ENCODE measurements at places on chromosomes 11 and 22. TPM values are rescaled to one million over a fixed set of nuclear protein-coding genes. Genes with fewer than 3 reads are reported as not detected.

DNA sequence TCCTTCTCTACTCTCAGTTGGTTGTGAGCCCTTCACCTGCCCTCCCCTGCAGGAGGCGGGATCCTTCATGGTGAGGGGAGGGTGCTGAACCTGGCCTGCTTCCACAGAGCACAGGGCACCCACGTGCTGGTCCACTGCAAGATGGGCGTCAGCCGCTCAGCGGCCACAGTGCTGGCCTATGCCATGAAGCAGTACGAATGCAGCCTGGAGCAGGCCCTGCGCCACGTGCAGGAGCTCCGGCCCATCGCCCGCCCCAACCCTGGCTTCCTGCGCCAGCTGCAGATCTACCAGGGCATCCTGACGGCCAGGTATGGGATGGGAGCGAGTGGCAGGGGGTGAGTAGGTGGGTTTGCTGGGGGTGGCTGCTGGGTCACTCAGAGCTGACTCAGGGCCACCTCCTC lies 6.3 kb downstream of the SSH3 start:
- DNase-seq, result no peak

DNA sequence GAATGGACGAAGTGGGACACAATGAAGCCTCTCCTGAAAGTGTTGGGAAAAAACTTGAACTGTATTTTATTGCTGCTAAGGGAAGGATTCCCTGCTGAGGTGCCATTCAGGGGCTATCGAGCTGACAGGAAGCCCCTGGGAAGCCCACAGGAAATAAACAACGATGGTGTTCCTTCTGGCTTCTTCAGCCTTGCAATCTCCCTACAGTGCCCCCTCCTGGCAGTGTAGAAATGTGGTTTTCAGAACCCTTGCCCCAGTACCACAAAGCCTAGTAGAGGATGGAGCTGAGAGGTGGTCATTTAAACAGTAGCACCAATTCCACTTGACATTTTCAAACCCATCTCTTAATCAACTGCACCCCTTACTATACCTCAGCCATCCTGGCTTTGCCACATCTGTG lies 676.7 kb upstream of the ARHGAP42 start:
- DNase-seq, result no peak

- DNase-seq, result peak; percentile 59
Observed at GRCh38 chr11:838441-839279, 3.7 kb downstream of the POLR2L start.

The IGLL5 gene
- total RNA-seq, result not detected

The KLHDC7B gene
- not detected for total RNA-seq

The NRGN gene
- total RNA-seq, result 0.32 TPM

The DEFB131B gene
- total RNA-seq, result not detected
